ENCODE measurements at places on chromosomes 4 and X.

GRCh38 chr4:151865744-151866591, 105.2 kb upstream of the GATB start:
- no peak for DNase-seq

GRCh38 chr4:98519268-98519977, 139.0 kb downstream of the TSPAN5 start:
- DNase-seq, result no peak

DNA sequence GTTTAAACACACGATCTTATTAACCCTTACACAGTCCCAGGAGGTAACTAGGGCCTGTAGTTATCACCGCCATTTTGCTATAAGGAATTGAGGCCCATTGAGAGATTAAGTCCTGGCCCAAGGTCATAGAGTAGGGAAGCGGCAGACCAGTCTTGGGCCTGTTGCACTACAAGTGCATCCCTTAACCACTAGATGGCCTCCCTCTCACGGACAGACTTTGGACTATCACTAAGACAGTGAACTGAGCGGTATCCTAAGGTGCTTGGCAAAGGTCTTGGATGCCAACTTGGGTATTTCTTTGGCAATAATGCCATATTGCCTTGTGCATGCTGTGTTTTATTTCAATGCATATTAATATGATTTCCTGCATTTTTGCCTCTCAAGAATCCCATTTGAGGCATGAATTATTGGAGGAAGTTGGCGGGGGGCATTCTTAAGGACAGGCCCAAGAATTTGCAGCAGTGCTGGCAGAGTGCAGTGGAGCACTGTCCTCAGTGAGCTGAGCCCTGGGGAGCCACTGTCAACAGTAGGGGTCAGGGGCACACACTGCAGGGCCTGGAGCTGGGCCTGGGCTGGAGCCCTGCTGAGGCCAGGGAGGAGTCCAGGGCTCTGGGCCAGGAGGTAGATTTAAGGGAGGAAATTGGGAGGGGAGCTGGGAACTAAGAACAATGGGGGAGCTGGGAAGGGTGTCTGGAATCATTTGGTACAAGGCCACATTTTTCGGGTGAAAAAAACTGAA, 147.4 kb downstream of the SMIM20 start:
- peak; percentile 85 for DNase-seq

- no peak for DNase-seq
Observed at GRCh38 chr4:148355442-148356123, 86.6 kb downstream of the NR3C2 start.
